SK-N-SH (cell line): ENCODE measurements at places on chromosomes 13 and 19. TPM values are rescaled to one million over a fixed set of nuclear protein-coding genes. Genes with fewer than 3 reads are reported as not detected.

DNA sequence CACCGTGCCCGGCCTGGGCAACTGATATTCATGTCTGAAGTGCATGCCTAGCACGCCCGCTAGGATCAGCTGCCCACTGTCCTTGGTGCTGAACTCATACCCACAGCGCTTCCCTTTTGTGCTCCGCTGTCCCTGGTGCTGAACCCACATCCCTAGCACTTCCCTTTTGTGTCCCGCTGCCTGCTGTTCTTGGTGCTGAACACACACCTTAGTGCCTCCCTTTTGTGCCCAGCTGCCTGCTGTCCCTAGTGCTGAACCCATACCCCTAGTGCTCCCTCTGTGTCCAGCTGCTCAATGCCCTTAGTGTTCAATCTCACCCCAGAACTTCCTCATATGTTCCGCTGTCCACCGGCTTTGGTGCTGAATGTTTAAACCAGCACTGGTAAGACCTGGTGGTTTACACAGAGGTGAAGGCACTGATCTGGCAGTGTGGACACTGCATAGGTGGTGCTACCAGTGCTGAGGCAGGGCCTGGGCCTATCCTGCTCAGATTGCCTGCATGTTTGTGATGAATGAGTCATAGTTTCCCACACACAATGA is 26.3 kb upstream of the SIGLEC11 start:
- H3K4me3 ChIP-seq, result no peak overlapping the region
- no peaks in the 10 kb centered on the region for H3K27me3 ChIP-seq
- DNase-seq, result no peak
- H3K27ac ChIP-seq, result no peak overlapping the region

DNA sequence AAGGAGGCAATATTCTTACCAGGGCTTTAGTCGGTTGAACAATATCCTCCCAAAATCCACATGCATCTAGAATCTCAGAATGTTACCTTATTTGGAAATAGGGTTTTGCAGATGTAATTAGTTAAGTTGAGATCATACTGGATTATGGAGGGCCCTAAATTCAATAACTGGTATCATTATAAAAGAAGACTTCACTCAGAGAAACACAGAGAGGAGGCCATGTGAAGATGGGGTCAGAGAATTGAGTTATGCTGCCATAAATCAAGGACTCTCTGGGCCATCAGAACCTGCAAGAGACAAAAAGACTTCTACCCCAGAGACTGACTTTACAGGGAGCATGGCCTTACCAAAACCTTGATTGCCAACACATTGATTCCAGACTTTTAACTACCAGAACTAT is 1611.1 kb downstream of the SLITRK5 start:
- H3K4me1 ChIP-seq, result no peaks in the 10 kb centered on the region; the same call in 1 of the 2 replicates
- H3K27ac ChIP-seq, result no peak overlapping the region
- H3K27me3 ChIP-seq, result no peaks in the 10 kb centered on the region
- H3K4me3 ChIP-seq, result no peak overlapping the region
- H3K36me3 ChIP-seq, result no peaks in the 10 kb centered on the region

The CPT1C gene
- polyA plus RNA-seq, result 118 and 139 TPM in 2 replicates

The ZNF470 gene
- polyA plus RNA-seq, result 2.1 and 2.5 TPM in 2 replicates

DNA sequence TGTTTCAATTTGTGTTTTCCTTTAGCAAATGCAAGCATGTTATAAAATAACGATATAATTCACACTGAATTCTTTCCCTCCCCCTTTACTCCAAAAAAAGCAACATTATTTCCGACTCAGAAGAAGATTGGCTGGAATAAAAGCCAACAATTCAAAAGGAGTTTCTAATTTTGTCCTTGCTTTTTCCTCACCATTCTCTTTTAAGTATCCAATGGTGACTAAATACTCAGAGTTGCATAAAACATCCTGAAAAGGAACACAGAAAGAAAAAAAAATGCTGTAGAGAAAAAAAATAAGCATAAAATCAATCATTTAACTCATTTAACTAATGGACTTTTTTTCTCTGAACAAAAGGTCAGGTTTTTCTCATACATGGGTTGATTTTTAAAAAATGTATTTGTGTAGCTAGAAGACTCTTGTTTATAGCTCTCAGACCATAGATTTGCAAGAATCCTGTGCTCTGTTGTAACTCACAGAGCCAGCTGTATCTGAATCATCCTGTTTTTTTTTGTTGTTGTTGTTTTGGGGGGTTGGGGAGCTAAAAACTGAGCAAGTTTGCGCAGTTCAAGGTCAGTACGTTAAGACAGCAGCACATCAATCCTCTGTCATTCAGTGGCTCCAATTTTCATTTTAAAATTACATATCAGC is 108.1 kb downstream of the PCDH17 start:
- H3K36me3 ChIP-seq, result no peaks in the 10 kb centered on the region
- peaks cover 9% of the 10 kb centered on the region; the same call in 1 of the 2 replicates for H3K4me1 ChIP-seq
- H3K4me3 ChIP-seq, result no peak overlapping the region
- no peaks in the 10 kb centered on the region for H3K27me3 ChIP-seq
- no peak overlapping the region for H3K27ac ChIP-seq

DNA sequence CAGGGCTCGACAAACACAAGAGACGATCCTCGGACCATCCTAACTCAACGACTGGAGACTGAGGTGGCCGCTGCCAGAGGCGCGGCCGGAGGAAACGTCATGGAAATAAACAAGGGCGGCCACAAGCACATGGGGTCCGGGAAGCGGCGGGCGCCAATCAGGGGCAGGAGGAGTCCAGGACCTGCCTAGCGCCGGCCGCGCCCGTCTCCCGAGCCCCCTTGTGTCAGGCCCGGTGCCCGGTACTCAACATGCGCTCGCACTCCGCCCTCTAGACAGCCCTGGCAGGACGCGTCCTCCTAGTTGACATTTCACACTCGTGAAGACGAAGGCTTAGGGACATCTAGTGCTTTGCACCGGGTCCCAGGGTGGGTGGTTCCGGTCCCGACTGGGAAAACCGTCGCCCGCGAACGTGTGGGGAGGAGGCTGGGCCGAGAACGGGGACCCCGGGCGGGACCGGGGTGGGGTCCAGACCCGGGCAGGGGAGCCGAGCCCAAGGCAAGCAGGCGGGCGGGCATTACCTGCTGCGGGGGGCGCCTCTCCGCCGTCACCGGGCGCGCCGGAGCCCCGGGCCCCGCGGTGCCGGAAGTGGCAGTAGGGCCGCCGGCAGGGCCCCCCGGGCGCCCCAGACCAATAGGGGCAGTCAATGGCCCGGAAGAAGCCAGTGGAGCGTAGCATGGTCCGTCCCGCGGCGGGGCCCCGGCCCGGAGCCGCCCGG is 442 bp downstream of the REXO1 start:
- DNase-seq, result peak; percentile 73
- peak overlapping the region; percentile 99 for H3K27ac ChIP-seq
- H3K4me1 ChIP-seq, result 0 out of 2 replicates have a peak, but pooled peaks cover 7% of the 10 kb centered on the region
- H3K4me3 ChIP-seq, result peak overlapping the region; percentile 84

The MCF2L gene
- polyA plus RNA-seq, result 0.56 and 1.1 TPM in 2 replicates

GRCh38 chr13:33865945-33866344 is 48.0 kb downstream of the RFC3 start:
- H3K36me3 ChIP-seq, result no peaks in the 10 kb centered on the region
- no peaks in the 10 kb centered on the region for H3K4me1 ChIP-seq
- no peak overlapping the region for H3K27ac ChIP-seq
- H3K27me3 ChIP-seq, result no peaks in the 10 kb centered on the region
- no peak for DNase-seq
- H3K4me3 ChIP-seq, result no peak overlapping the region

GRCh38 chr19:2952953-2953481 is 8.2 kb upstream of the ZNF77 start:
- no peak overlapping the region for H3K4me3 ChIP-seq
- 0 out of 2 replicates have a peak, but pooled peaks cover 9% of the 10 kb centered on the region for H3K4me1 ChIP-seq
- DNase-seq, result no peak
- H3K36me3 ChIP-seq, result no peaks in the 10 kb centered on the region

GRCh38 chr13:111468037-111468959 is 147.9 kb downstream of the TEX29 start:
- DNase-seq, result no peak
- H3K36me3 ChIP-seq, result no peaks in the 10 kb centered on the region
- H3K27me3 ChIP-seq, result peaks cover 26% of the 10 kb centered on the region
- H3K27ac ChIP-seq, result no peak overlapping the region

GRCh38 chr19:51786646-51787494 is 8.1 kb upstream of the FPR3 start:
- H3K36me3 ChIP-seq, result no peaks in the 10 kb centered on the region
- H3K27me3 ChIP-seq, result no peaks in the 10 kb centered on the region
- no peak for DNase-seq
- H3K4me1 ChIP-seq, result no peaks in the 10 kb centered on the region

- H3K36me3 ChIP-seq, result no peaks in the 10 kb centered on the region
- no peak overlapping the region for H3K27ac ChIP-seq
- H3K4me1 ChIP-seq, result no peaks in the 10 kb centered on the region
- H3K27me3 ChIP-seq, result no peaks in the 10 kb centered on the region
- DNase-seq, result no peak
- H3K4me3 ChIP-seq, result no peak overlapping the region
Measured at GRCh38 chr13:80160110-80160509, 180.8 kb downstream of the SPRY2 start.

The CLN5 gene
- 11.6 and 13.3 TPM in 2 replicates for polyA plus RNA-seq

The UHRF1 gene
- 23.9 and 43.4 TPM in 2 replicates for polyA plus RNA-seq

The CYP4F8 gene
- polyA plus RNA-seq, result not detected in 2 replicates
